ENCODE measurements at places on chromosomes 5 and 9. TPM values are rescaled to one million over a fixed set of nuclear protein-coding genes. Genes with fewer than 3 reads are reported as not detected.

The FAM114A2 gene
- total RNA-seq = 21.3 TPM

DNA sequence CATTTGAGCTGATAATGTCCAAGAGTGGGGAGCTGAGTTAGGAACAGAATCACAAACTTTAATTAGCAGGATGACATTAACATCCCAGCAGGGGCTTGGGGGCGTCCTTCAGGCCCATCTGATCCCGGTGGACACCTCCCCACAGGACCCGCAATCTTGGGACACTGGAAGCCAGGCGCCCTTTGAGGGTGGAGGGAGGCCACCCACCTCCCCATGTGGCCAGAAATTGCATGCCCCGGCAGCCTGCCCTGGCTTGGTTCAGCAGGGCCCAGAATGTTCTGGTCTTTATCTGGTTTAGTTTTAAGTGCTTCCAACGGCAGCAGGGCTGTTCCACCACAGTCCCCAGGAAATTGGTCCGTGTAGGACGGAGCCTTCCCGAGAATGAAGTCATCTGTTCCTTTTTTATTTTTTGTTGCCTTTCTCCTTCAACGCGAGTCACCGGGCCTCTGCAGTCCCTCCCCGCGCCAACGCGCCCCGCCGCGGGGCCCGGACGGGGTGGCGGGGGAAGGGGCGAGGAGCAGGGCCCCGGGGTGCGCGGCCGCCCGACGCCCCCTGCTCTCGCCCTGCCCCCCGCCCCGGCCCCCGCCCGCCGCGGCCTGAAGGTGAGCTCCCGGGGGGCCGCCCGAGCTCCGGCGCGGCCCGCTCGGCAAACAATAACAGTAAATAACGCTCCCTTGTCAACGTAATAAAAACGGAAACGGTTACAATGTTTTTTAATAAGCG lies 207.9 kb downstream of the C9orf50 start:
- H3K4me1 ChIP-seq = peaks cover 30% of the 10 kb centered on the region
- DNase-seq = peak; percentile 27
- peaks cover 28% of the 10 kb centered on the region for H3K36me3 ChIP-seq
- H3K4me3 ChIP-seq = peak overlapping the region; percentile 55
- H3K27me3 ChIP-seq = no peaks in the 10 kb centered on the region

GRCh38 chr9:102521097-102521755 lies 473.9 kb upstream of the CYLC2 start:
- no peak for DNase-seq
- no peaks in the 10 kb centered on the region for H3K36me3 ChIP-seq
- H3K27me3 ChIP-seq = no peaks in the 10 kb centered on the region
- no peak overlapping the region for H3K27ac ChIP-seq
- H3K4me3 ChIP-seq = no peak overlapping the region
- no peaks in the 10 kb centered on the region for H3K4me1 ChIP-seq

DNA sequence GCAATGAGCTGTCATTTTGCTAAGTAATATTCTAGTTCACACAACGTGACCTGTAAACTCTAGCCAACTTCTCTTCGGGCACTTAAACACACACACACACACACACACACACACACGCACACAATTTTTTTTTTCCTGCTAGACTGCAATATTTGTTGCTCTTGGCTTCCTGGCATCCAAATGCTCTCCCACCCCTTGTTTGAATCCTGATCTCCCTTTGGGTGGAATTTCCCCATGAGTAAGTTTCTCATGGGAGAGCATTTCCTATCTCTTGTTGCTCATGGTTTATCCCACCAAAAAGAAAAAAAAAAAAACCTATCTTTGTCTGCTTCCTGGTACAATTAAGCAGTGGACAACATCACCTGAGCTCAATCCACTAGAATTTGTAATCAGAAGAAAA lies 54.7 kb upstream of the TSLP start:
- H3K4me1 ChIP-seq = peaks cover 9% of the 10 kb centered on the region
- H3K36me3 ChIP-seq = no peaks in the 10 kb centered on the region
- H3K4me3 ChIP-seq = no peak overlapping the region
- no peak overlapping the region for H3K27ac ChIP-seq

DNA sequence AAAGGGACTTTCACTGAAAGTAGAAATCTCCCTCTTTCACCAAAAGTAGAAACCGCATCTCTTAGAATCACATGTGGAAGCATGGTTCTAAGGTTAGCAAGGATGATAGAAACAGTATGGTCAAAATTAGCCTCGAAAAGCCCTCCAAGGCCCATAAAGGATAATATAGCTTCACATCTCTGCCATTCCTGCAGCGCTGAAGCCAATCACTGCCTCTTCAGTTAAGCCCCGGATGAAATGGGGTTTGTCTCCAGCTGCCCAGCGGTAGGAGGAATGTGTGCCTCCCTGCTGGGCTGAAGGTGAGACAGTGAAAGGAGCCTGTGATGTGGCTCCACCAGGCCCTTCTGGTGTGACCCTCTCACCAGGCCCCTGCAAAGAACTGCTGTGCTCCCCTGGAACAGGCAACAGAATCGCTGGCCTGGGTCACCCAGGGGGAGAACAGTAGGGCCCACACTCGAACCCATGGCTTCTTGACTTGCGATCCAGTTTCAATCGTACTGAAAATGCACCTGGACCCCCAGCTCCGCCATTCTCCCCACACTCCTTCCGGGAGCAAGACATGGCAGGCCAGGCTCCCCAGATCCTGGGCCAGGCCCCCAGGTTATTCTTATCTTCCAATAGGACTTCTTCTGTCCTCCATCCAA lies 47.2 kb downstream of the CAMK2A start:
- H3K27me3 ChIP-seq = peaks cover 70% of the 10 kb centered on the region
- no peak overlapping the region for H3K4me3 ChIP-seq
- no peak overlapping the region for H3K27ac ChIP-seq
- H3K36me3 ChIP-seq = no peaks in the 10 kb centered on the region
- no peaks in the 10 kb centered on the region for H3K4me1 ChIP-seq

- no peak overlapping the region for H3K27ac ChIP-seq
- H3K27me3 ChIP-seq = no peaks in the 10 kb centered on the region
- no peaks in the 10 kb centered on the region for H3K36me3 ChIP-seq
- no peak for DNase-seq
- H3K4me1 ChIP-seq = peaks cover 14% of the 10 kb centered on the region
Measured at GRCh38 chr5:87008751-87009560, 258.7 kb upstream of the RASA1 start.

DNA sequence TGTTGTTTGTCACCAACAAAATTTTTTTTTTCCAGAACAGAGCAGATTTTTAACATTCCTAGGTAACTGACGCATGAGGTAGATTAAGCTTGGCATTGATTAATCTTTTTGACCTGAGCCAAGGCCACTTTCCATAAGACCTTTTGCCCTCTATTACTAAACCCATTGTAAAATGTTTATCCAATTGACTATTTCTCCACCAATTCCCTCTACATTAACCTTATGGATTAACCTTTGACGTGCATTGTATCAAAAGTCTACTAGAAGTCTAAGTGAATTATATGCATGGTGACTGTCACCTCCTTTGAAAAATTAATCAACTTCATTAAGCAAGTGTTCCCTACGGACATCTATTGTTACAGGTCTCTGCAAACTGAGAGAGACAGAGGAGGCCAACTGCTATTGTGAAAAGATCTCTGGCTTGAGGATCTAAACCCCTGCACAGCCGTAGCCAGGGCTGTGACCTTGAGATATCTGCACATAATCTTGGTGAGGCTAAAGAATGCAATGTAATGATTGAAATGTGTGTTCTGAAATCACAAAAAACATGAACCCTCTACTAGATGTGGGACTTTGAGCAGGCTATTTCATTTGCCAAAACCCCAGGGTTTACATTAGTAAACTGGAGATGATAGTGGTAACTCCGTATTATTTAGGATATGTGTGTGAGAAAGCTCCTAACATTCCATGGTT lies 632.2 kb downstream of the TLR4 start:
- H3K36me3 ChIP-seq = no peaks in the 10 kb centered on the region
- no peak overlapping the region for H3K4me3 ChIP-seq
- no peaks in the 10 kb centered on the region for H3K4me1 ChIP-seq
- no peak overlapping the region for H3K27ac ChIP-seq
- DNase-seq = no peak
- H3K27me3 ChIP-seq = no peaks in the 10 kb centered on the region

GRCh38 chr5:13339093-13339492 lies 605.4 kb downstream of the DNAH5 start:
- no peaks in the 10 kb centered on the region for H3K27me3 ChIP-seq
- H3K27ac ChIP-seq = no peak overlapping the region
- no peaks in the 10 kb centered on the region for H3K4me1 ChIP-seq
- no peak for DNase-seq

GRCh38 chr9:70949239-70949638 lies 172.2 kb downstream of the TRPM3 start:
- H3K27me3 ChIP-seq = no peaks in the 10 kb centered on the region
- H3K4me1 ChIP-seq = peaks cover 45% of the 10 kb centered on the region

- H3K36me3 ChIP-seq = no peaks in the 10 kb centered on the region
- H3K4me1 ChIP-seq = no peaks in the 10 kb centered on the region
- peaks cover 16% of the 10 kb centered on the region for H3K27me3 ChIP-seq
- H3K27ac ChIP-seq = no peak overlapping the region
Measured at GRCh38 chr5:115796656-115797055, 19.8 kb downstream of the CDO1 start.
